Pancreas (tissue), 10 donors: ENCODE measurements at places on chromosomes 1 and 21. TPM values are rescaled to one million over a fixed set of nuclear protein-coding genes. Genes with fewer than 3 reads are reported as not detected.

The RAB25 gene
- 39.0 TPM for total RNA-seq

The CD244 gene
- total RNA-seq: 0.14 TPM

The RAP1GAP gene
- total RNA-seq: 53.5 TPM

The PEAR1 gene
- total RNA-seq: 2.4 TPM

The MEX3A gene
- 0.12 TPM for total RNA-seq

The F5 gene
- total RNA-seq: 9.0 TPM

The KIRREL1 gene
- total RNA-seq: 9.9 TPM

The SPRTN gene
- total RNA-seq: 5.6 TPM

The TDRD10 gene
- 0.20 TPM for total RNA-seq

The KPRP gene
- not detected for total RNA-seq

The PLA2G2A gene
- 0.42 TPM for total RNA-seq

The ZNF678 gene
- total RNA-seq: 6.5 TPM

The DMRTA2 gene
- not detected for total RNA-seq

The CD53 gene
- total RNA-seq: 17.0 TPM

The MPZ gene
- total RNA-seq: 2.1 TPM

DNA sequence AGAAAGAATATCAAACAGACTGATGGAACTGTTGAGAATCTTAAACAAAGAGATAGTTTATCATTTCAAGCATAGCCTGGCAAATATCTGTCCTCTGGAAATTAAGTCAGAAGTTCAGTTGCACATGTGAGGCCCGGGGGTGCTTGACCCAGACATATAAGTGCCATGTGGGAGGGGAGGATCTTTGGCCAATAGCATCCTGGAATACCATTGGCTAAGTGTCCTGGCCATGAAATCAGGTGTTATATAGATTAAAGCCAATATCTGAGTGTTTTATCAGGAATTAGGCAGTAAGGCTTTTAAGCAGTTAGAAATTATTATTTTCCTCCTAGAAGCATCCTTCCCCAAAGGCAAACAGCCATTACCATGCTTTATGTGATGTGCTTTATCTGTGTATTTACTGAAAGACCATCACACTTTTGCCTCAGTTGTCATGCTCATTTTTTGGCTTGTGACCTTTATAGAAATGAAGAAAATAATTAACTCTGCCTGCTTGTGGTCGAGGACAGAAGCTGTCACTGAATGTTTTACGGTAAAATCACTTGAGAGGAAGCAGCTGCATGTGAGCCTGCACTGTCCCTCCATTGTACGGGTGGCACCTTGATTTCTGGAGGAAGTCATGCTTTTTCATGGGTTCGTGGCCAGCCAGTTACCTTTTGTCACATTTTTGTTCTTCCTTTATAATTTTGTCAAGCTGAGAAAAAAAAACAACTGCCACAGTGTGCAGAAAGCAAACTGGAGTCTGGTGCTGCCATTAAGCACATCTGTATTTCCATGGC, 259.9 kb upstream of the FMN2 start:
- no peaks in the 10 kb centered on the region for H3K4me1 ChIP-seq
- no peaks in the 10 kb centered on the region for H3K27me3 ChIP-seq
- no peak overlapping the region for H3K27ac ChIP-seq
- no peak for DNase-seq

DNA sequence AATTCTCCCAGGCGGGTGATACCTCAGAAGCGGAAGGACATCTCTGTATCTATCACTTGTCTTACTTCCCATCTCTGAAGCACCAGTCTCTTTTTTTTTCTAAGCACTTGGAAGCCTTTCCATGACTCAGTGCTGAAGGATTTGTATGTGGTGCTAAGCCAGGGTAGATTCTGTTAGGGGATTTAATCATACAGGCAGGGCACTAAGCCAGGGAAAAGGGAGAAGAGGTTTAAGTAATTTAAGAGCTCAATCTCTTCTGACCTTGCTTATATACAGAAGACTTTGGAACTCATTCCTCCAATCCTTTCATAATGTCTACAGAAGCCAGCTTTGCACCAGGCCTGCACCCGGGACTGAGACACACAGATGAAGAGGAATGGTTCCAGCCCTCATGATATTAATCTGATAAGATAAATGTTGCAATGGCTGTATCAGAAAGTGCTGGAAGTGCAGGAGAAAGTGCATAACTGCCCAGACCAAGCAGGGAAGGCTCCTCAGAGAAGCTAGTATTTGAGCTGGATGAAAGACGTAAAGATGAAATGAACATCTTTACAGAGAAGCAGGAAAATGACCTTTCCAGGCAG, 11.0 kb downstream of the FAM163A start:
- H3K36me3 ChIP-seq: no peaks in the 10 kb centered on the region
- DNase-seq: no peak
- H3K27ac ChIP-seq: no peak overlapping the region
- no peak overlapping the region for H3K4me3 ChIP-seq

- no peaks in the 10 kb centered on the region for H3K36me3 ChIP-seq
- no peaks in the 10 kb centered on the region for H3K4me1 ChIP-seq
- no peak overlapping the region for H3K4me3 ChIP-seq
- no peak for DNase-seq
These were observed 190.2 kb downstream of the RASAL2 start for GRCh38 chr1:178284058-178284457.

- H3K27me3 ChIP-seq: no peaks in the 10 kb centered on the region
- no peaks in the 10 kb centered on the region for H3K36me3 ChIP-seq
- H3K4me3 ChIP-seq: no peak overlapping the region
- no peak for DNase-seq
These were observed 332.4 kb downstream of the CAMTA1 start for GRCh38 chr1:7117399-7118281.

DNA sequence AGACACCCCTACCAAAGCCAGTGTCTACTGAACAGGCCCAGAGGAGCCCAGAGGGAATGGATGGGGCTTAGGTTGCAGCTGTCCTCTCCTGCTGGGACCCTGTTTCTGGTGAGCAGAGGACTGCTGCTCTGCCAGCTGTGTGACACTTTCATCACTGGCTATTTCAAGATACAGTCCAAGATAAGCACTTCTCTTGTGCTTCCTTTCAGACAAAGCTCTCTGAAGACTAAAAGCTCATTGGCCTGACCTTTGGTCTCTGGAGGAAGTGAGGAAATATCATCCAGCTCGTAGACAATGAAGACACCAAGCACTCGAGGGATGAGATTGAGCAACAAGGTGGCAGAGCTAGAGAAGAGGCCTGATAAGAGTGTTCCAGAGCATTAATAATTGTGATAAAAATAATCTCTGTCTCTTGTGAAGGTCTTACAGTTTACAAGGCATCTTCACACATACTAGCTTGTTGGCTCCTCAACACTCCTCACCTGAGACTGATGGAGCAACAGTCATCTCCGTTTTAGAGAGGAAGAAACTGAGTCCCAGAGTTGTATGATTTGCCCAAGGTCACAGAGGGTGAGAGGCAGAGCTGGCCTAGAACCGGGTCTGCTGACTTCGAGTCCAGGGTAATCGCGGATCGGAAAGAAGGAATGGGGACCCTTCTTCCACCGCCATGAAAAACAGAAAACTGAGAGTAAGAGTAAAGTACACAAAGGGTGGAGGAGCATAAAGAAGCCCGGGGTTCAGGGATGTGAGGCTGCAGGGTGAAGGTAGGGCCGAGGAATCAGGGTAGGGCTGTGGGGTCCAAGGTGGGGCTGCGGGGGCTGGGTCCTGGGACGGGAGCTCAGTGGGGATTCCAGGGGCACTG, 666 bp downstream of the PAFAH2 start:
- H3K4me1 ChIP-seq: peaks cover 14% of the 10 kb centered on the region
- H3K27ac ChIP-seq: no peak overlapping the region
- no peaks in the 10 kb centered on the region for H3K27me3 ChIP-seq
- no peak for DNase-seq
- H3K4me3 ChIP-seq: peak overlapping the region; percentile 38

GRCh38 chr1:43933386-43934100, at the start of gene ARTN:
Gene ARTN, plus strand, starts transcription at chr1:43933801. Its CDS starts 1,856 bp downstream, at chr1:43935657.
- peak within 1 kb of the TSS; percentile 18 for H3K4me3 ChIP-seq
- H3K36me3 ChIP-seq: no peaks in the 10 kb centered on the region
- peak; percentile 45 for DNase-seq
- peak within 1 kb of the TSS; percentile 9 for H3K27ac ChIP-seq
- peaks cover 9% of the 10 kb centered on the region for H3K4me1 ChIP-seq

GRCh38 chr1:205466595-205467220, 10.9 kb upstream of the BLACAT1 start:
- H3K27ac ChIP-seq: no peak overlapping the region
- H3K4me1 ChIP-seq: peaks cover 8% of the 10 kb centered on the region
- no peaks in the 10 kb centered on the region for H3K27me3 ChIP-seq
- H3K36me3 ChIP-seq: no peaks in the 10 kb centered on the region
- no peak for DNase-seq
- no peak overlapping the region for H3K4me3 ChIP-seq

DNA sequence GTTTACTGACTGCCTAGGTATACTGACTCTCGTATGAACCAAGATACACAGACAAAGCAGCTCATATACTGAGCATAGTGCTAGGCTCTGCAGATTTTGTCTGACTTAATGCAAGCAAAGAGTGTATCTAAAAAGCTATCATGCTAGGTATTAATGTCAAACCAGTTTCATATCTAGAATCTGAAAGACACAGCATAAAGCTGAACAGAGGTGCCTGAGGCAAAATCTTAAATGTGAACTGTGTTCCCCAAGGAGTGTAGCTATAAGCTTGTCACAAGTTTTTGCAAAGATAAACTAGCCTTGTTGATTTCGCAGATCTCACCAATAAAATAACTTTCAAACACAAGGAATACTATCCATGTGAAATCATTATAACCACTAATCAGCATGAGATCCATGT, 18.1 kb downstream of the JAK1 start:
- H3K4me1 ChIP-seq: peaks cover 53% of the 10 kb centered on the region
- H3K36me3 ChIP-seq: no peaks in the 10 kb centered on the region
- no peak for DNase-seq
- no peak overlapping the region for H3K4me3 ChIP-seq
- no peaks in the 10 kb centered on the region for H3K27me3 ChIP-seq
- H3K27ac ChIP-seq: no peak overlapping the region

- H3K27ac ChIP-seq: no peak overlapping the region
- no peaks in the 10 kb centered on the region for H3K36me3 ChIP-seq
- no peak for DNase-seq
These were observed 15.7 kb upstream of the GLIS1 start for GRCh38 chr1:53754484-53755312.

- DNase-seq: no peak
- no peaks in the 10 kb centered on the region for H3K4me1 ChIP-seq
- no peak overlapping the region for H3K4me3 ChIP-seq
These were observed 790.6 kb upstream of the ADGRL2 start for GRCh38 chr1:81010126-81010525.

GRCh38 chr21:32908534-32908933, 117.2 kb upstream of the OLIG2 start:
- H3K27me3 ChIP-seq: no peaks in the 10 kb centered on the region
- H3K27ac ChIP-seq: no peak overlapping the region
- H3K4me1 ChIP-seq: no peaks in the 10 kb centered on the region
- H3K4me3 ChIP-seq: no peak overlapping the region

GRCh38 chr1:52693843-52694242, 4.3 kb downstream of the COA7 start:
- H3K36me3 ChIP-seq: peaks cover 10% of the 10 kb centered on the region
- H3K27me3 ChIP-seq: no peaks in the 10 kb centered on the region
- H3K4me1 ChIP-seq: peaks cover 8% of the 10 kb centered on the region
- no peak overlapping the region for H3K4me3 ChIP-seq

DNA sequence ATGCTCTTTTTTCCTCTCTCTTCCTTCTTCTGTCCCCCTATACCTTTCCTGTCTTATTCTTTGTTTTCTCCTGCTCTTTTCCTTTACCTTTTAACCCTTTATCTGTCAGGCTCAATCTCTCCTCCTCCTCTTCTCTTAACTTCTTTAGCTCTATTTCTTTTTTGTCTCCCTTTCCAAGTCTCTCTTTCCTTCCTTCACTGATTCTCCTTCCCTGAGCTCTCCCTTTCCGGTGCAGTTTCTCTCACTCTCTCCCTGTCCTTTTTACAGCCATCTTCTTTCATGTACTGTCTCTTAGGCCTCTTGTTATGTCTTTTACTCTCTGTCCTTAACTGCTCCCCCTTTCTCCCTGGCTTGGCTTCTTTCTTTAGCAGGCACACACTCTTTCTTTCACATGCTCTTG, 12.0 kb downstream of the SLC30A7 start:
- no peaks in the 10 kb centered on the region for H3K27me3 ChIP-seq
- H3K36me3 ChIP-seq: no peaks in the 10 kb centered on the region
- no peak for DNase-seq
- H3K4me3 ChIP-seq: no peak overlapping the region
- H3K27ac ChIP-seq: no peak overlapping the region

DNA sequence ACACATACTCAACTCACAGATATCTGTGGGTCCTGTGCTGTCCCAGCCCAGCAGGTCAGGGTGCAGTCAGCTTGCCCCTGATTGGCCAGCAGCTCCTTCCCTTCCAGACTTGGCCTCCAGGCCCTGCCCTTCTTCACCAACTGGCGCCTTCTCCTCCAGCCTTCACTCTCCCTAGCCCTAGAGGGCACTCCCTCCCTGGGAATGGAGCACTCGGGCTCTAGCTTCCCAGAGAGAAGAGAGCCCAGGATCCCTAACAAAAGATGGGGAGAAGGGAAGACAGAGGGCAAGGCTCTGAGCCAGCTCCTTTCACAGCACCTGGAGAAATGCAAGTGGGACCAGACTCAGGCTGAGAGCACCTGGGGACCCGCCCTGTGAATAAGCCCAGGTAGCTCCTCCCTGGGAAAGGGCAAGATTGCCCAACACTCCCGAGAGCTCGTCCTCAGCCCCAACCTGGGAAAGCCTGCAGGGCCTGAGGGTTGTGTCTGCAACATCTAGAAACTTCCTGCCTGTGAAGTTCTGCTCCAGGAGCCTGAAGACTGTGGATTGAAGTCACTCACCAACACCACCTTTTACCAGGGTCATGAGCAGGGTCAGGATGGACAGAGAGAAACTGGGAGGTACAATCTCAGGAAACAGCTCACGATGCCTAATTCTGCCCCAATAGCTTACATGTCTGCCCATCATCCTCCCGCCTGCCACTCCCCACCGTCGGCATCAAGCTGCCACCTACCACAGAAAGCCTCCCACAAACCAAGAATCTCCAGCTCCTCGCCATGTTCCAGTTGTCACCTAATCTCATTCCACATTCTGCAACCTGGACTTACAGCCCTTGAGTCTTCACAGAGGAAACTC, at the start of gene PGLYRP4:
Gene PGLYRP4 (minus strand): TSS at position 331 of the 852 bp plus-strand sequence. CDS start 909 bp downstream, outside the sequence.
- no peaks in the 10 kb centered on the region for H3K4me1 ChIP-seq
- no peaks in the 10 kb centered on the region for H3K36me3 ChIP-seq
- H3K27ac ChIP-seq: no peak within 1 kb of the TSS
- H3K4me3 ChIP-seq: no peak within 1 kb of the TSS
- no peak for DNase-seq
- H3K27me3 ChIP-seq: no peaks in the 10 kb centered on the region

GRCh38 chr1:165747632-165748447, 20.8 kb downstream of the TMCO1 start:
- H3K4me1 ChIP-seq: peaks cover 10% of the 10 kb centered on the region
- no peak overlapping the region for H3K27ac ChIP-seq
- H3K27me3 ChIP-seq: no peaks in the 10 kb centered on the region
- H3K4me3 ChIP-seq: no peak overlapping the region
- DNase-seq: no peak
- no peaks in the 10 kb centered on the region for H3K36me3 ChIP-seq

- H3K4me1 ChIP-seq: peaks cover 10% of the 10 kb centered on the region
- H3K27ac ChIP-seq: peak overlapping the region; percentile 97
- no peak for DNase-seq
- peak overlapping the region; percentile 72 for H3K4me3 ChIP-seq
- H3K27me3 ChIP-seq: no peaks in the 10 kb centered on the region
These were observed 708 bp upstream of the RBBP5 start for GRCh38 chr1:205122489-205122882.

- H3K27me3 ChIP-seq: no peaks in the 10 kb centered on the region
- H3K36me3 ChIP-seq: no peaks in the 10 kb centered on the region
- H3K4me3 ChIP-seq: no peak overlapping the region
- H3K27ac ChIP-seq: no peak overlapping the region
- no peak for DNase-seq
These were observed 6.8 kb upstream of the EPS8L3 start for GRCh38 chr1:109770331-109771095.
